ENCODE measurements at places on chromosomes 2 and 18.

DNA sequence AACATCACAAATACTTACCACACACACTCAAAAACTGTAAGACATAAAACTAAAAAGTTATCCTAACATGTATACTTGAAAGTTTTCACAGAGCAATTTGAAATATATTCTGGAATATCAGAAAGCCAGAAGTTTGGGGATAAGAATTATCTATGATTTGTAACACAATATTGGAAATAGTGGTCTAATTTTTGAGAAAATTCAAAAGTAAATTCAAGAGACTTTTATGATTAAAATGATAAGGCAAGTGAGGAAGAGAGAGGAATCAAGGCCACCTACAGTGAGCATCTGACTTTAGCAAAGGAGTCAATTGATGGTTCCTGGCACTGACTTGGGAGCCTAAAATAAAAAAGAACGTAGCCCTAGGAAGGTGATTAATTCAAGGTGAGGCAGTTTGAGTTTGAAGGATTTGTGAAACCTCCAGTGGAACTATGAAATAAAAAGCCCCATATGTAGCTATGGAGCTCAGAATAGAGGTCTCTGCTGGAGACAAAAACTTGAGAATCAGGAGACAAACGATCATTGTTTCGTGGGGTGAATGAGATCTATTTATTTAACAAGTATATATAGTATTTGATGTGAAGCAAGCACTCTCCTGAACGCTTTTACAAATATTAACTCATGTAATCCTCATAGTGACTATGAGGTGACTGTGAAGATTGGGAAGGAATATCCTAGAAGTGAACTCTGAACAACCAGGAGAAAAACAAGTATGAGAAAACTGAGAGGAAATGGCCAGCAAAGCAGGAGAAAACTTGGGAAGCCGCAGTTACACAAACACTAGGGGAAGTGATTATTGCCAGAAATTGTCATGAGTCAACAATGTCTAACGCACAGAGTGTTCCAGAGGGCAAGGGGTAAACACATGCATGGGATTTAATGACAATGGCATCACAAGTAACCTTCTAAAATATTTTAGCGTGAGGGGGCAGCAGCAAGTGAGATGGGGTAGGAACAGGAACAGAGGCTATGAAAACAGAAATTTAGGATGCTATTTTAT is 12.8 kb downstream of the TFPI start:
- DNase-seq, result peak; percentile 95

DNA sequence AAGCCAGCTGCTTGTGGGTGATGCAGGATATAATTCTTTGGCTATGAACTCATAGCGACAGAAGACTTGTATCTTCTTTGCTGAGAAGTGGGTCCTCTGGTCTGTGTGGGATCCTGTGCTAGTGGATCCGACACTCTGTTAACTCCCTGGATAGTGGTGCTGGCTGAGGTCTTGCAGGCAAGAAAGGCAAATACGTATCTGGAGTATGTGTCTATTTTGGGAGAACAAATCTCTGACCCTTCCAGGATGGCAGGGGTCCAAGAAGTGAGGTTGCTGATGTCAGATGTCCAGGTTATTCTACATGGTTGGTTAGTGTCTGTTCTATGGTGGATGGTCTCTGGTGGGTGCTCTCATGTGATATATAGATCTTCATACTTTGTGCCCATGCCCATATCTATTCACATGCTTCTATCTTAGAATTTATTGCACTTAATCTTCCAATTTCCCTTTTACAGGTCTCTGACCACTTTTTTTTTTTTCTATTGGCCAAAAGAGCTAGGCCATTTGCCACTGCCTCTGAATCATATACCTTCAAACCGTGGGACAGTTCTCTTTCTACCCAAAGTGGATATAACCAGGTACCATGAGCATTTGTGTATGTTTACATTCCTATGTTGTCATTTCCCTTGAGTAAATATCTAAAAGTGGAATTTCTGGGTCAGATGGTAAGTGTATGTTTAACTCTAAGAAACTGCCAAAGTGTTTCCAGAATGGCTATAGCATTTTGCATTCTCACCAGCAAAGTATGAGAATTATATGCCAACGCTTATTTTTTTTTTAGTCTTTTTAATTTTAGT is 45.1 kb upstream of the RBMS1 start:
- no peak for DNase-seq

DNA sequence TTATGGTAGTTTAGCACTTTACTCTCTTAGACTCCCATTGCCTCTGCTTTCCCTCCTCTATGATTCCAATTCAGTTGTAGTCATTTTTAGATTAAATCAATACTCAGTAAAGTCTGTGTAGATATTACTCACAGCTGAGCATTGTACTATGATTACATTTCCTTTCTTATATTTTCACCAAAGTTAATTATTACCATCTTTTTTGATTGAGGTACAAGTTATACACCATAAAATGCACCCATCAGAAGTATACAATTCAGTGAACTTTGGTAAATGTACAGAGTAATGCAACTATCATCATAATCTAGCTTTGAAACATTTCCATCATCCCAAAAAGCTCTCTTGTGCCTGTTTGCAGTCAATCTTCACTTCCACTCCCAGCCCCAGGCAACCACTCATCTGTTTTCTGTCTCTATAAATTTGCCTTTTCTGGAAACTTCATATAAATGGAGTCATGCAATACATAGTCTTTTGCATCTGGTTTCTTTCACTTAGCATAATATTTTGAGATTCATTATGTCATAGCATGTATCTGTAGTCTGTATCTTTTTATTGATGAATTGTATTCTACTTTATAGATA is 30.2 kb upstream of the ETAA1 start:
- no peak for DNase-seq

DNA sequence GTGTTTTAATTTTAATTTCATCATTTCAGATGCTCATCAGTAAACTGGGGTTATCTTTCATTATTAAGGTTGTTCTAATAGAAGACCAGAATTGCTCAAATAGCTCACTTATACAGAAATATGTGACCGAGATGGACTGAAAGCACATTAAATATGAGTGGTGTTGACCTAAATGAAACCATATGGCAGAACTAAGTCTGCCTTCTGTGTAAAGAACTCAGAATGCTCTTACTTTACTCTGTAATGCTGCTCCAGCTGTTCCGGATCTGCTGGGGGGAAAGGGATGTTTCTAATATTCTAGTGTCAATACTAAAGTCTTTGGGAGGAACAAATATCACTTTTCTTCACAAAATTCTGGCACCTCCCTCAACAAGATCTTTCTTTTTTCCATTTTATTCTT is 131.0 kb downstream of the DPP4 start:
- no peak for DNase-seq

GRCh38 chr18:57618910-57619309 is 2.7 kb downstream of the NARS1 start:
- DNase-seq, result no peak

- DNase-seq, result no peak
Observed at GRCh38 chr2:119384971-119385370, 18.2 kb downstream of the DBI start.

GRCh38 chr2:27715318-27716210 is 51.9 kb downstream of the SLC4A1AP start:
- DNase-seq, result no peak

DNA sequence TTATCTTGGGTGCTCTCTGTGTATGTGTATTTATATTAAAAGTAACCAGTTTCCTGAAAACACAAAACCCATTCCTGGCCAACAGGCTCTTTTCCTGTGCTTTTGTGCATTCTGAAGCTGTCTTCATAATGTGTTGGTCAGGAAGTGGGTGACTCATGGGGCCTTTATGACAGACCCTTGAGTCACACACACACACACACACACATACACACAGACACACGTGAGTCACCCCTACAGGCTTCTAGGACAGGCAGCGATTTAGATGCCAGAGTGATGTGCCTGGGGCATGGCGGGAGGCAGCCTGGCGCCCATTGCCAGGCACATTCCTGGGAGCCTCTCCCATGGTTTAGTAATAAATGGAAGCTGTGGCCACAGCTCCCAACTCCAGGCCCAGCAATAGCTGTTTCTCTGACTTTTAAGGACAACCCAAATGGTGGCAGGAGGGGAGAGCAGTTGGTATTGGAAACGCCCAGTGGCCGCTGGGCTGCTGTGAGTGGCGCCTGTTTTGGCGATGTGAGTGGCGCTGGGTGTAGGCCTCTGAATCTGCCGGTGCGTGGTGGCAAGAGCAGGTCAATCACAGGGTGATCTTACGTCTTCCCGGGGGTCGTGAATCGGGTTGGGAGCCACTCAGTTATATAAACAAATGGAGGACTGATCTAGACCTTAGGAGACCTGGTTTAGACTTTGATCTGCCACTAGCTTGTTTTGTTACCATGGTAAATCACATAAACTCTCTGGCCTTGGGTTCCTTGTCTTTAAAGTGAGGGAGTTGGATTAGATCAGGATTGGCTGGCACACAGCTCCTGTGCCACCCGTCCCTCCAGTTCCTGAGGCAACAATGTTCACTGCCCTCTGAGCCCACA is 150.7 kb upstream of the DLX2 start:
- DNase-seq, result peak; percentile 97

GRCh38 chr18:27428120-27428519 is 243.0 kb upstream of the CHST9 start:
- no peak for DNase-seq

GRCh38 chr2:113734185-113734584 is 22.3 kb downstream of the SLC35F5 start:
- DNase-seq, result no peak

- no peak for DNase-seq
Observed at GRCh38 chr2:206543073-206543472, 99.2 kb upstream of the FAM237A start.

DNA sequence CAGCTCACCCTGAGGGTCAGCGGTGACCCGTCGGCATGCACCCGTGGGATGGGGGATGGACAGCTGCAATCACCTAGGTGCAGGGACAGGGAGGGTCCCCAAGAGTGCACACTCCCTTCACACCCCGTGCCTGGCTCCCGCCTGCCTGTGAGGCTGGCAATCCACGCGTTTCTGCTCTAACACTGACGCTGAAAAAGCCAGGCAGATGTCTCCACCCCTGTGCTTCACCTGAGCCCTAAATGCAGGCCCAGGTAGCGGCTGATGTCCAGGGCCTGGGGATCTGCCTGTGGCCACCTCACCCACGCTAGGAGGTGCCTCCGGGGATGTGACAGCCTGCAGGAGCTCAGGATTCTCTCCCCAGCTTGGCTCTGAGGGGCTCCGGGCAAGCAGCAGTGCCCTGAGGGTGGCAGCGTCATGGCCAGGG is 212.0 kb upstream of the SALL3 start:
- DNase-seq, result no peak

DNA sequence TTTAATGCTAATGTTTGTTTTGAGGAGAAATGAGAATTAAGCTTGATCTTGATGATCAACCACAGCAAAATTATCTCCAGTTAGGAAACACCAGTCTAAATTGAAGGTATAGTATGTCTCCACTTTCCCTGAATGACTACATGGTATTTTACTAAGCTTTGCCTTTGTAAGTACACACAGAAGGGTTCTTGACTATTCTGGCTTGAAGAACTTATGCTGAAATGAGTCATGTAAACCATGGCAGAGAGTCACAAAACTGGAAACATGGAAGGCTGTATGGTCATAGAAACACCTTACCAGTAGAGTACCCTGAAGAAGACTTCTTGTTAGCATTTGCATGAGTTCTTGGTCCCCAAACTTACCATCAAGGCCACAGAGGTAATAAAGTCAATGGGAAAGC is 250.5 kb downstream of the SLC8A1 start:
- no peak for DNase-seq

DNA sequence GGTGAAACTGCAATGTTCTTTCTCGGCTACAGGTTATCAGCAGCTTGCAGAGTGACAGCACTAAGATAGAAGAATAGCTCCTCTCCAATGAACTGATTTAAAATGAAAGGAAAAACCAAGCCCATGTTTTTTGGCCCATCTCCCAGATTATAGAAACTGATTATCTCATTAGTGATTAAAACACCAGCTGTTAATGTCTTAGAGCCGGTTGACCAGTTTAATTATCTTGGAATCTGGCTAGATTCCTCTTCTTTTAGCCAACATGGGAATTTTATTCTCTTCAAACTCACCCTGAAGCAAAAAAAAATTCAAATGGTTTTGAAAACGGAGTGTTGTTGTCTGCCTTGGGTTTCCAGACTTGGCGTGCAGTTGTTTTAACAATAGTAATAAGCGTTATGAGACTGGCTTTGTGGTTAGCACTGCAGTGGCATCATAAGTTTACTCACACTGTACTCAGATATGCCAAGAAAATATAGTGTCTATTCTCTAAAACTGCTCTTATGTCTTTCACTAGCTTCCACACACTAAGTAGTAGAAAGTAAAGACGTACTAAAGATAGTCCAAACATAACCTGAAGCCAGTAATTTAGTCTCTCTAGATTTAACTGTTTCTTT is 665.3 kb downstream of the STK39 start:
- DNase-seq, result no peak

- no peak for DNase-seq
Observed at GRCh38 chr2:105764059-105764458, 19.3 kb downstream of the NCK2 start.

- no peak for DNase-seq
Observed at GRCh38 chr18:51171223-51171622, 26.3 kb downstream of the MEX3C start.

- DNase-seq, result peak; percentile 91
Observed at GRCh38 chr18:23573626-23574431, 12.5 kb downstream of the NPC1 start.

DNA sequence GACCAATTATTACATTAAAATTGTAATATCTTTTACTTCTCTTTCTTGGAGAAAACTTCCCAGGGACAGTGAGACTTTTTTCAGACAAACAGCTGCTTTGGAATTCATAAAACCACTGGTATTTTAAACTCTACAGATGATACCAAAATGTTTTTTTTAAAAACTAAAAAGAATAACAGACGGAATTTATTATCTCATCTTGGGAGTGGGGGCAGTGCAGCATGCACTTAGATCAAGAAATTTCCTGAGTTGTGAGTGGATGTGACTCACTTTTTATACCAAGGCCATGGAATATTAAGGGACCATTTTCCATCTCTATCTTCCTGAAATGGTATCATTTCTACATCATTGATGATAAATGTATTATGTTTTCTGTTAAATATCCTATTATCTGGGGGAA is 422.8 kb upstream of the HNRNPA3 start:
- DNase-seq, result no peak

DNA sequence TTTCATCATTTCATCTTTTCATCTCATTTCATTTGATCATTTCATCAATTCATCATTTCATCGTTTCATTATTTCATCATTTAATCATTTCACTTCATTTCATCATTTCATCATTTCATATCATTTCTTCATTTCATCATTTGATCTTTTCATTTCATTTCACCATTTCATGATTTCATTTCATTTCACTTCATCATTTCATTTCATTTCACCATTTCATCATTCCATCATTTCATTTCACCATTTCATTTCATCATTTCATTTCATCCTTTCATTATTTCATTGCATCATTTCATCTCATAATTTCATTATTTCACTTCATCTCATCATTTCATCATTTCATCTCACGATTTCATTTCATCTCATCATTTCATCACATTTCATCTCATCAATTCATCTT is 127.8 kb downstream of the ANKRD30BL start:
- no peak for DNase-seq

DNA sequence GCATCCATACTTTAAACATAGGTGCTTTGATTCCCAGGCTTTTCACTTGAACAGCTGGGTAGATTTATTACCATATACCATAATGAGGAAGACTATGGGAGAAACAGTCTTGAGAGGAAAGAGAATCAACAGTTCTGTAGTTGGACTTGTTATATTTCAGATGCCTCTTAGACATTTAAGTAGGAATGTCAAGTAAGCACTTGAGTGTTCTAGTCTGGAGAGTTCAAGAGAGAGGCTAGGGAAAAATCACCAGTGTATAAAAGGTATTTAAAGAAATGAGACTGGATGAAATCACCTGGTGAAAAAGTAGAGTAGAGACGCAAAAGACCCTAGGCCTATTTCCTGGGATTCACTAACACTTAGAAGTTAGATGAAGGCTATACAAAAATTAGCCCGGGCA is 13.5 kb upstream of the CCNT2 start:
- DNase-seq, result no peak
